ENCODE measurements at places on chromosomes 16 and 17. TPM values are rescaled to one million over a fixed set of nuclear protein-coding genes. Genes with fewer than 3 reads are reported as not detected.

GRCh38 chr17:80112471-80113032 is 11.2 kb downstream of the GAA start:
- DNase-seq, result no peak
- no peak overlapping the region for H3K4me3 ChIP-seq
- H3K27me3 ChIP-seq, result no peaks in the 10 kb centered on the region
- H3K36me3 ChIP-seq, result no peaks in the 10 kb centered on the region

ASGR1 gene
- total RNA-seq, result 1.0 TPM

GRCh38 chr17:2195729-2196128 is 107.9 kb downstream of the SMG6 start:
- no peak for DNase-seq
- no peaks in the 10 kb centered on the region for H3K27me3 ChIP-seq
- H3K4me3 ChIP-seq, result no peak overlapping the region
- no peak overlapping the region for H3K27ac ChIP-seq
- peaks cover 26% of the 10 kb centered on the region for H3K4me1 ChIP-seq

GRCh38 chr16:2206420-2206779 is 1.1 kb downstream of the MLST8 start:
- no peak for DNase-seq
- peak overlapping the region; percentile 99 for H3K27ac ChIP-seq
- no peaks in the 10 kb centered on the region for H3K27me3 ChIP-seq
- H3K36me3 ChIP-seq, result peaks cover 11% of the 10 kb centered on the region
- peaks cover 18% of the 10 kb centered on the region for H3K4me1 ChIP-seq
- H3K4me3 ChIP-seq, result peak overlapping the region; percentile 82

- H3K27me3 ChIP-seq, result no peaks in the 10 kb centered on the region
- H3K27ac ChIP-seq, result no peak overlapping the region
- peaks cover 11% of the 10 kb centered on the region for H3K4me1 ChIP-seq
- no peak overlapping the region for H3K4me3 ChIP-seq
- DNase-seq, result no peak
- peaks cover 66% of the 10 kb centered on the region for H3K36me3 ChIP-seq
Measured at GRCh38 chr17:4970273-4970672, 2.7 kb upstream of the SPAG7 start.

- no peak for DNase-seq
- H3K27ac ChIP-seq, result no peak overlapping the region
- H3K4me1 ChIP-seq, result peaks cover 18% of the 10 kb centered on the region
- no peak overlapping the region for H3K4me3 ChIP-seq
- no peaks in the 10 kb centered on the region for H3K36me3 ChIP-seq
- no peaks in the 10 kb centered on the region for H3K27me3 ChIP-seq
Measured at GRCh38 chr17:2264067-2264860, 39.3 kb downstream of the SMG6 start.

TSPAN10 gene
- total RNA-seq, result 0.38 TPM

BMERB1 gene
- total RNA-seq, result 105 TPM

SULT1A1 gene
- total RNA-seq, result 13.3 TPM

- H3K36me3 ChIP-seq, result no peaks in the 10 kb centered on the region
- no peak for DNase-seq
- H3K4me1 ChIP-seq, result no peaks in the 10 kb centered on the region
Measured at GRCh38 chr16:8763899-8764298, 33.5 kb downstream of the TMEM186 start.

TP53TG3 gene
- not detected for total RNA-seq

DNA sequence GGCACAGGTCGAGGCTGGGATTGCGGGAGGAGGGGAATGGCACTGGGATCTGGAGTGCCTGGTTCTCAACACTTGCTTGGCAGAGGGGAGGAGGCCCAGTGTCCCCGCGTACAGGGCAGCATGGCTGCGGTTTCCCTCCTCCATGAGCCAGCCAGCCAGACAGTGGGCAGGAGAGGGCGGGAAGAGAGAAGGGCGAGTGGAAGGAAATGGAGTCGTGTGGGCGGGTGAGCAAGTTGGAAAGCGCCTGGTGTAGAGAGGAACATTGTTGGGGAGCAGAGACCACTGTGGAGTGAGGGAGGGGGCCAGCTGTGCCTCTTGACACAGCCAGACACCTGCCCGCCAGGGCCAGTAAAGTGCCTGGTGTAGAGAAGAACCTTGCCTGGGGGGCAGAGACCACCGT is 130.5 kb downstream of the OR1D5 start:
- no peak overlapping the region for H3K4me3 ChIP-seq
- H3K4me1 ChIP-seq, result no peaks in the 10 kb centered on the region
- H3K27ac ChIP-seq, result no peak overlapping the region
- H3K36me3 ChIP-seq, result no peaks in the 10 kb centered on the region
- no peaks in the 10 kb centered on the region for H3K27me3 ChIP-seq

DNA sequence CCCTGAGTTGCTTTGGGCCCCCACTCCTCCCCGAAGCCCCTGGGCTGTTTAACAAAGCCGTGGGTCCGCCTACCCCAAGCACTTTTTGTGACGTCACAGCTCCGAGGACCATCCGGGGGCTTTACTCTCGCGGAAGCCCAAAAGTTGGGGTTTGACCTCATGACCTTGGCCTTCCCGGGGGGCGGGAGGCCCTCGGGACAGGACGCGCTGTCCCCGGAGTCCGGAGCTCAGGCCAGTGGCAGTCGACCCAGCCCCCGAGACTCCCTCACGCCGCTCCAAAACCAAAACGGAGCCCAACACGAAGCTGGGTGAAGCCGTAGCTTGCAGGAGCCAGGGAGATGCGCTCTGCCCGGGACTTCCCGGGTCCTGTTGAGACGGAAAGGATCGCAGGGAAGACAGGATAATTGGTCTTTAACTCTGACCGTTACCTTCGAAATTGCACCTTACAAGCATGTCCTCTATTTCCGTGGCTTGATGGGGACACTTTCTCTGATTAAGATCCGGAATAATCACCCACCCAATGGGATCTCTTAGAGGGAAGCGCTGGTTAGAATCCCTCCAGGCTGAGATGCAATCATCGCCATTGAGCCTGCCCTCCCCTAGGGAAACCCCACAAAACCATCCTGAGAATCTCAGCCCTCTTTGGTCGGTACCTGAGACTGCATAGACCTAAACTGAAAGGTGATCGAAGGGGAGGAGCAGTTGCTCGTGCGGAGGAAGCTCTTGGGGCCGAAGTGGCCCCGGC is 4.9 kb upstream of the SOX9 start:
- peaks cover 4% of the 10 kb centered on the region for H3K27me3 ChIP-seq
- H3K36me3 ChIP-seq, result no peaks in the 10 kb centered on the region
- no peak overlapping the region for H3K27ac ChIP-seq
- H3K4me3 ChIP-seq, result no peak overlapping the region
- H3K4me1 ChIP-seq, result peaks cover 23% of the 10 kb centered on the region

ZNF205 gene
- total RNA-seq, result 7.4 TPM

DNA sequence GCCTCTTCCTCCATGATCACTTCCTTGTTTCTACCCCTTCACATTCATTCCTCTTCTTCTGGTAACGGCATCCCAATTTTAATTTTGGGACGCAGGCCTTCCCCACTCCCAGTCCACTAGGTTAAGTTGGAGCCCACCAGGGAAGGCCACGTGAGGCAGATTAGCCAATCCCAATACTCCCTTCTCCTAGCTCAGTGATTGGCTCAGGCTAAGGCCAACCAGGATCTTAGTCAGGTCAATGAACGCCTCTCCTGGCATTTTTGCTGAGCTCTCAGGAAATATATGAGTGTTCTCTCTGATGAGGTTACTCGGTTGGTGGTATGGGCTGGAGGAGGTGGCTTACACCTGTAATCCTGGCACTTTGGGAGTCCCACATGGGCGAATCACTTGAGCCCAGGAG is 15.4 kb downstream of the SEZ6L2 start:
- DNase-seq, result no peak
- no peaks in the 10 kb centered on the region for H3K27me3 ChIP-seq
- H3K36me3 ChIP-seq, result no peaks in the 10 kb centered on the region
- H3K4me3 ChIP-seq, result no peak overlapping the region
- H3K4me1 ChIP-seq, result no peaks in the 10 kb centered on the region
- H3K27ac ChIP-seq, result no peak overlapping the region

KRT9 gene
- total RNA-seq, result not detected

GRCh38 chr17:77212081-77212832 is 71.5 kb downstream of the SEC14L1 start:
- peak overlapping the region; percentile 2 for H3K27ac ChIP-seq
- DNase-seq, result no peak
- peaks cover 4% of the 10 kb centered on the region for H3K4me1 ChIP-seq
- H3K36me3 ChIP-seq, result peaks cover 94% of the 10 kb centered on the region
- no peak overlapping the region for H3K4me3 ChIP-seq

DNA sequence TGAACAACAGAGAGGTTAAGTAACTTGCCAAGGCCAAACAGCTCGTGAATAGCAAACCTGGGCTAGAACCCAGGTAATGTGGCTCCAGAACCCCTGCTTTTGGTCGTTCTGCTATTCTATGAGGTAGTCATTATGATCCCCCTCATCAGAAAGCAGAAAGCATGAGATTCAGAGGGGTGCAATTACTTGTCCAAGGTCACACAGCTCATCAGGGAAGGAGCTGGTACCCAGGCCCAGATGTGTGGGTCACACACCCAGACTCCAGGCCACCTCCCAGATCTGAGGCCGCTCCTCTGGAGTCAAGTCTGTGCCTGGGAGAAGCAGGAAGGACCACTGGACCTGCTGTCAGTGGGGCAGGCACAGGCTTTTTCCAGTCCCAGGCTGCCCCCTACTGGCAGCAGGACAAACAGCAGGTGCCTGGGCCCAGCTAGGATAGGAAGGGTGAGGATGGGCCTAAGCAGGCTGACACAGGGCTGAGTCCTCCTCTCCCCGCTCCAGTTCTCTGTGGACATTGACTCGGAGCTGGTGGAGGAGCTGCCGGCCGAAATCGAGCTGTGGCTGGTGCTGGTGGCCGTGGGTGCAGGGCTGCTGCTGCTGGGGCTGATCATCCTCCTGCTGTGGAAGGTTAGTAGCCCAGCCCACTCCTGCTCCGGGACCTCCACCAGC is 7.8 kb upstream of the PDK2 start:
- no peak overlapping the region for H3K27ac ChIP-seq
- DNase-seq, result peak; percentile 60
- H3K27me3 ChIP-seq, result no peaks in the 10 kb centered on the region
- H3K4me1 ChIP-seq, result no peaks in the 10 kb centered on the region
- H3K36me3 ChIP-seq, result peaks cover 16% of the 10 kb centered on the region
- H3K4me3 ChIP-seq, result no peak overlapping the region

DNA sequence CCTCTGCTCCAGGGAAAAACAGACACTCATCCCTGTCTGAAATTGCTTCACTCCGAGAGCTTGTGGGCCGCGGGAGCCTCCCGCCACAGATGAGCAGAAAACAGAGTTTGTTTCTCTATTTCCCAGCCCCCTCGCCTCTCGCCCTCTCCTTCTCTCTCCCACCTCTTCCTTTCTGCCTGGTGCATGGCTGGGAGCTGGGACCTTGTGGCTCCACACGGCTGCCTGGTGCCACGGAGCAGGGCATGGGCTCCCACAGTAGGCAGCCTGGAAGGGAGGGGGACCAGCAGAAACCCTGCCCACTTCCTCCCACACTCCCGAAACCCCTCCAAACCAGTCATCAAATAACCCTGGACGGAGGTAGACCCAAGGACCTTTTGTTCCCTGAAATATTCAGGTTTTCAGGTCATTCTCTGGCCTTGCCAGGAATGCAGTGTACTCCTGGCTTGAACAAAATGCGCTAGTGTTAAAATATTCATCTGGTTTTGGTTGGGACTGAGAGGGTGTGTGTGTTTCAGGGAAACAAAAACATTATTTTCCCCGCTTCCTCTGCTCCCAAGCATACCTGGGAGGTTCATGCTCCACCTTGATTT is 204.9 kb downstream of the C16orf78 start:
- H3K36me3 ChIP-seq, result no peaks in the 10 kb centered on the region
- DNase-seq, result no peak
- H3K4me3 ChIP-seq, result no peak overlapping the region
- peaks cover 10% of the 10 kb centered on the region for H3K4me1 ChIP-seq
- no peaks in the 10 kb centered on the region for H3K27me3 ChIP-seq
- no peak overlapping the region for H3K27ac ChIP-seq

SPN gene
- total RNA-seq, result 0.44 TPM

HSD17B2 gene
- not detected for total RNA-seq

GRCh38 chr16:85153656-85154091 is 41.4 kb upstream of the CIBAR2 start:
- H3K4me3 ChIP-seq, result no peak overlapping the region
- no peaks in the 10 kb centered on the region for H3K27me3 ChIP-seq
- H3K36me3 ChIP-seq, result no peaks in the 10 kb centered on the region
- DNase-seq, result no peak
- peaks cover 66% of the 10 kb centered on the region for H3K4me1 ChIP-seq

TMEM235 gene
- not detected for total RNA-seq

ADAMTS18 gene
- total RNA-seq, result not detected

DNA sequence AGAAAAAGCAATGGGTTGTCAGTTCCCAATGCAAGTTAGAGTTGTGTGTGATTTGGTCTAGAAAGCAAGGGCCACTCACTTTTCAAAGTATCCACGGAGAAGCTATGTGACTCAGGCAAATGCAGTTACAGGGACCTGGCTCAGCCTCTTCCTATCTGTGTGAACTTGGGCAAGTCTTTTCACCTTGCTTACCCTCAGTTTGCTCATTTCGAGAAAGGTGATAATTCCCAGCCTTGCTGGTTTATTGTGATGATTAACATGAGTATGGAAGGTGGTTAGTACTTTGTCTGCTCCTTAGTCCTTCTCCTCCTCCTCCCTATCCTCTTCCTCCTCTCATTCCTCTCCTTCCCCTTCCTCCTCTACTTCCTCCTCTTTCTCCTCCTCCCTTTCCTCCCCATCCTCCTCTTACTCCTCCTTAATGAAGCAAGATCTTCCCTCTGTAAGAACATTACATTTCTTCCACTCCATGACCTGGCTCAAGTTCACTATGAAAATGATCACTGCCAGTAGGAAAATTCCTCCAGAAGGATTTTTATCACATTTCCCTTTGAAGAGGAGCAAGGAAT is 204.0 kb downstream of the GRIN2A start:
- DNase-seq, result no peak
- H3K27me3 ChIP-seq, result no peaks in the 10 kb centered on the region
- H3K27ac ChIP-seq, result no peak overlapping the region
- no peak overlapping the region for H3K4me3 ChIP-seq
- H3K36me3 ChIP-seq, result no peaks in the 10 kb centered on the region

DNA sequence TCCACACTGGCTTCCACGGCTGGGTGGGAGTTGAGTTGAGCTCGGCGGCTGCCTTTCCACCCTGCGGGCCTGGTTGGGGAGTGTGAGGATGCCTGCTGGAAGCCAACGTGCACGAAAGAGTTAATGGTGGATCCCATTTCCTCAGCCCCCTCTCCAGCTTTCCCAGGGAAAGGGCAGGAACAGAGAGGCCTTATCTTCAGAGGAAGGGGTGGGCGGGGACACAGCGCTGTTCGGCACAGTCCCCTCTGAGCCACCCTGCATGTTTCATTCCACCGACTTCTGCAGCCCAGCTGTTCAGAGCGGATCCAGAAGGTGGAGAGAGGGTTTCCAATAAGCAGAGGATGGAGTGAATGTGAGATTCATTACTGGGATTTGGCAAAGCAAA is 295.3 kb downstream of the SEC14L1 start:
- peak; percentile 77 for DNase-seq
- no peaks in the 10 kb centered on the region for H3K27me3 ChIP-seq
- peak overlapping the region; percentile 21 for H3K4me3 ChIP-seq
- peak overlapping the region; percentile 60 for H3K27ac ChIP-seq
